ENCODE measurements at places on chromosomes 7 and 10.
A peak's percentile ranks its signal among the peaks of the same experiment; 100 is the strongest.

DNA sequence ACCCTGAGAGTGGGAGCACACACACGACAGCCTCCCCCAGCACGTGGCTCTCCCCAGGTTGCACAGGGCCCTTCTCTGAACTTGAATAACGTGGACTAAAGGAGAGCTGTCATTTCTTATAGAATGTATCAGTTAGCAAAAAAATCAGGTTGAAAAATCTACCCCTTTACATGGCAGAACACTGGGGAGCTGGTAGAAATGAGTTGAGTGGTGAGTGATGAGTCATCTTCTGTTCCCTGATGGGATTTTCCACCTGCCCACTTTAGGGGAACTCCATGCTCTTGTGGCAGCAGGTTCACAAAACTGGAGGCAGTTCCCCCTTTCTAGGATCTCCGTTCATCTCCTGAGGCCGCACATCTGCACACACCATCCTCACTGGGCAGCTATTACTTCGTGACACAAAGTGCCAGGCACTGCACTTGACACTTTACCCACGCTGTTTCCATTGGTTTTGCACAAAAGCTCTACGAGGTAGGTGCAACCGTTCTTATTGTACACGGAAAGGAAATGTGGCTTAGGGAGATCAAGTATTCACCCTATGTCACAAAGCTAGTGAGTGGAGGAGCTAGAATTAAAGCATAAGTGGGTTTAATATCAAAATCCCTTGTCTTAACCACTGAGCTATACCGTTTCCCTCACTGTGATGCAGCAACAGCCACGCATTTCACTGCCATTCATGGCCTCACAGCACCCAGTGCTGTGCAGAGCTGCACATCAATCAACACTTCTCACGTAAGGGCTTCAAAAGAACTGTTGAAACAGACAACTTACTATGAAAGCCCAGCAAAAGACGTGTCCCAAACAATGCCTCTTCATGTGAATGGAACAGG lies 80.2 kb downstream of the RNF216 start:
- DNase-seq: no peak

DNA sequence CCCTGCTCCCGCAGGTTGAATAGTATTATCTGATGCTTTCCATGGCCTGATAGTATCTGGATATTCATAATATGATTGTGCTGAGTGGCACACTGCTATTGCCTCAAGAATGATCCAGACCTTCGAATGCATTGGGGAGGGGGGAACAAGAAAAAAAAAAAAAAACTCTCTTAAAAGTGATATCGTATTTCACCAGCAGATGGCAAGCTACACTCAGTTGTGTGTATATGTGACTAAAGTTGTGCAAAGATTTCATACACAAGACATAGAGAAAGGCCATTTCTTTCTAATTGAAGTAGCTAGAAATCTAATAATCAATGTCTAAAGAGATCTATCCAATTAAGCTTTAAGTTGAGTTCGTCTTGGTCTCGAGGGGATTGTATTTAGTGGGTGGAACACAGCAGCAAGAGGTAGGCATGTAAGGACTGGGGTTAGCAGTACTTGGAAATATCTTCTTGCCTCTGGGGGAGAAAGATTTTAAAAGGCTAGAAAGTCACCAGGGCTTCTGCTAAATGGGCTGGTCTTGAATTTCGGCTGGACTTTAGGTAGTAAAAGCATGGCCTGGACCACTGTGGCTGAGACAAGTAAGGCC lies 15.3 kb downstream of the SFRP4 start:
- DNase-seq: no peak

DNA sequence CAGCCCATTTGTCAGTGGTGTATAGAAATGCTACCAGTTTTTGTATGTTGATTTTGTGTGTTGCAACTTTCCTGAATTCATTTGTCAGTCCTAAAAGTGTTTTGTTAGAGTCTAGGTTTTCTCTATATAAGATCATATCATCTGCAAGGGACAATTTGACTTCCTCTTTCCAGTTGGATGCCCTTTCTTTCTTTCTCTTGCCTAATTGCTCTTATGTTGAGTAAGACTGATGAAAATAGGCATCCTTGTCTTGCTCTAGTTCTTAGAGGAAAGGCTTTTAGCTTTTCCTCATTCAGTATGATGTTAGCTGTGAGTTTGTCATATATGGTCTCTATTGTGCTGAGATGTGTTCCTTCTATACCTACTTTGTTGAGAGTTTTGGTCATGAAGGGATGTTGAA lies 161.7 kb upstream of the TPK1 start:
- DNase-seq: no peak

GRCh38 chr10:43054593-43054992 lies 22.3 kb upstream of the RET start:
- DNase-seq: no peak

DNA sequence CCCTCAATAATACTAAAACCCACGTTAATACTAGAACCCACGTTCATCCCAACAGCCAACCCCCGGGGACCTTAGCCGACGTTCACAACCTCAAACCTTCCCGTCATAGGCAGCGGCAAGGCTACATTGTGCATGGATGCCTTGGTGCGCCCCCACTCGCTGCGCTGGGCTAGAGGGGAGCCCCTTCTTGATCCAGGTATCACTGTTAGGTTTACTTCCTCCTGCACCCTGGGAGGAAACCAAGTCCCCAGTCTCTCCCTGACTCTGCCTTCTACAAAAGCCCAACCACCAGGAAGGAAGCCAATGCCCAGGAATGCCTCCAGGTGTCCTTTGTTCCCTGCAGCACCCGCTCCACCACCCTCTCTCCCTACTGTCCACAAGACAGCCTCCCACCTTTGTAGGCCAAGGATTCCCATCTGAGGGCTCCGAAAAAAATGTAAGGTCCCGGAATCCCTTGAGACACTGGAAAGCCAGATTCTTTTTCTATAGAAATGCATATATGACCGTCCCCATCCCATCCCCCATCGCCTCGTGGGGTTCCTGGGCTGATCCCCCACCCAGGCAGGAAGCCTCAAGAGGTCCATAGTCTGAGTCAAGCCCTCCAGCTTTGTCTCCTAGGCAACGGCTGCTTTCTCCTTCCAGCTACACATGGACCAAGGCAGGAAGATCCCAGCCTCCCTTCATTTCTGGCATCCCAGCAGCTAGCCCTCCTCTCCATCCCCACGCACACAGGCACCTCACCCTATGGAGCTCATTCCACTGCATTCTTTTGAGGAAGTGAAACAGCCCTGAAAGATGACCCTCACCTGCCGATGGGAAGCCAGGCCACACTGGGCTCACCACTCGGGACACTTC lies 25.2 kb downstream of the CTBP2 start:
- no peak for DNase-seq

DNA sequence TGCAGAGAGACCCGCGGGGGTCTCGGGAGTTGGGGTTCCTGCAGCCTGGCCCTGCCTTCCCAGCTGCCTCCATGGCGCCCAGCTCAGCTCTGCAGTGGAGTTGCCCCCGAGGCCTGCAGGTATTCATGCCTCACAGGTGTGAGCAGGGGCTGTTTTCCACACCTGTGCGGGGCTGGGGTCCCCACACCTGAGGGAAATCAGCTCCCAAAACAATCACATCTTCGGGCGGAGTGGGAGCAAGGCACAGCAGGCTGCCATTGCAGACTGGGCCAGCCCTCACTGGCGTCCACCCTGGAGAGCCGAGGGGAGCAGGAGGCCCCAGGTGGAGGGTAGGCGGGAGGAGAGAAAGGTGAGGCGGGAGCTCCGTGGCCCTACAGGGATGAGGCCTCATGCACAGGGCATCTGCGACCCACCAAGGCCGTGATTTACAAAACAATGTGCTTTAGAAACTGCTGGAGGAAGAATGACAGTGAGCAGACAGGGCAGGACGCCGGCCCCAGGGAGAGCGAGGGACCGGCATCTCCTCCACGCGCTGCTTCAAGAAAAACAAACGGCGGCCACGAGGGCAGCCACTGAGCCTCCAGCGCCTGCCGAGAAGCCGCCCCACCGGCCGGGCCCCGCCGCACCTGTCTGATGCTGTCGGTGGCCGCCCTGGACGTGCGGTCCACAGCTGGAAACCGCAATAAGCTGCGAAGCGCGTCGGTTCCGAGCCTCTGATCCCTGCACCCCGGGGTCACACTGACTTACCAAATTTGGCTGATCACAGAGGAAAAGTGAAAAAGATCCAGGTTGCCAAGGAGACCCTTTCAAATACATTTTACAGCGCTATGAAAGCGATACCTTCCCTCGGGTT lies 53.0 kb upstream of the PDGFA start:
- DNase-seq: no peak

DNA sequence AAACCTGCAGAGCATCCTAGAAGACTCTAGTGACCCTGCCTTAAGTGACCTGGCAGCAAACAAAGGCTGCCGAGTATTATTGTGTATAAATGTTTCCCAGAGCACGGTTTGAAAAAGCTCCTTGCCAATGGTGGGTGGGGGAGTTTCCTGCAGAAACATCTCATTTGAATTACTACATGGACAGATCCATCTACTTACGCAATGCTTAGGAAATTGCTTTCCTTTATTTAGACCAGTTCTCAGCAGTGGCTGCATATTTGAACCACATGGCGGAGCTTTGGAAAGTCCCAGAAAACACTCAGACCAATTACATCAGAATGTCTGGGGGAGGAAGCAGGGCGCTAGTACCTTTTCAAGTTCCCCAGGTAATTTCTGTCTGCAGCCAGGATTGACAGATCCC lies 560.9 kb downstream of the SDK1 start:
- DNase-seq: no peak

DNA sequence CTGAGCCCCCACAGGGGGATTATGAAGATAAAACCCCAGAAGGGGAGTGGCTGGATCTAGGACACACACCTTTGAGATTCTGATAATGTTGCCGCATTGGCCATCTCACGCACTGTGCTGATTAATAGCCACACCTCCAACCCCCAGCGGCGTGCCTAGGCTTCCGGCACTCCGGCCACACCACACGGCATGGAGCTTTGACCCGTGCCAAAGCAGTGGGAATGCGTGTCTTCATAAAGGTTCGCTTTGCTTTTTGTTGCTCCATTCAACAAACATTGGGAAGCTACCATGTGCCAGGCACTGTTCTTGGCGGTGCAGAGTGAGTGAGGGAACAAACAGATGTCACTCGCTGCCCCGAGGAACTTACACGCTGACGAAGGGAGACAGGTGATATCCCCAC lies 117.6 kb downstream of the TCERG1L start:
- no peak for DNase-seq

DNA sequence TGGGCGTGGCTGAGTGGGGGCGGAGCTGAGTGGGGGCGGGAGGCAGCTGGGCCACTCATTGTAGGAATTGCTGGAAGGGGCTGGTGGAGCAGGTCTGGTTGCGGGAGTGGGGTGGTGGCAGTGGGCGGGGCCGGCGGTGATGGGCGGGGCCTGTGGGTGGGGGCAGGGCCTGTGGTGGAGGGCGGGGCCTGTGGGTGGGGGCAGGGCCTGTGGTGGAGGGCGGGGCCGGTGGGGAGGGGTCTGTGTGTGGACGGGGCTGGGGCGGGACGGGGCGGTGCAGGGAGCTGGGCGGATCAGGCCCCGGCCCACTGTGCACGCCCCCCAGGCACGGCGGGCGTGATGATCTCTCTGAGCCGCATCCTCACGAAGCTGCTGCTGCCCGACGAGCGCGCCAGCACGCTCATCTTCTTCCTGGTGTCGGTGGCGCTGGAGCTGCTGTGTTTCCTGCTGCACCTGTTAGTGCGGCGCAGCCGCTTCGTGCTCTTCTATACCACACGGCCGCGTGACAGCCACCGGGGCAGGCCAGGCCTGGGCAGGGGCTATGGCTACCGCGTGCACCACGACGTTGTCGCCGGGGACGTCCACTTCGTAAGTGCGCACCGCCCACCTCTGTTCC lies 14.0 kb downstream of the SLC29A4 start:
- DNase-seq: peak; percentile 7

- no peak for DNase-seq
Measured at GRCh38 chr10:4066581-4067390, 281.8 kb upstream of the KLF6 start.

DNA sequence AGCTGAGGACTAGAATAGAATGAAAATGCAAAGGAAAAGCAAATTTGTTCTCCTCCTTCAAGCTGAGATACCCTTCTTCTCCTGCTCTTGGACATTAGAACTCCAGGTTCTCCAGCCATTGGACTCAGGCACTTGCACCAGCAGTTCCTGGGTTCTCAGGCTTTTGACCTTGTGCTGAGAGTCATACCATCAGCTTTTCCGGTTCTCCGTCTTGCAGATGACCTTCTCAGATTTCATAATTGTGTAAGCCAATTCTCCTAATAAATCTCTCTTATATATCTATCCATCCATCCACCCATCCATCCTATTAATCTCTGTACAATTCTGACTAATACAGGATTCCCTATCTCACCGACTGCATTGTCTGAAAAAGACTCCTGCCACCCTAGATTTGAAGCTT lies 108.3 kb downstream of the AHR start:
- no peak for DNase-seq

- DNase-seq: no peak
Measured at GRCh38 chr7:131527456-131527855, 29.0 kb downstream of the PODXL start.

DNA sequence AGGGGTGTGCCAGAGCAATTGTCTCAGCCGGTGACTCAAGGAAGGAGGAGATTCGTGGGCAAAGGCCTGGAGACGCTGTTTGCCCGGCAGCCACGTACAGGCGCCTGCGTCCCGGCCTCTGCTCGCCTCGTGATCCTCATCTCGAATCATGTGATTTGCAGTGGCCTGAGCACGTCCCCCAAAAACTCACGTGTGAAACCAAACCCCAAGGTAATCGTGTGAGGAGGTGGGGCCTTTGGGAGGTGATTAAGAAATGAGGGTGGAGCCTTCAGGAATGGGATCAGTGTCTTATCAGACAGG lies 226.8 kb downstream of the TCERG1L start:
- no peak for DNase-seq

DNA sequence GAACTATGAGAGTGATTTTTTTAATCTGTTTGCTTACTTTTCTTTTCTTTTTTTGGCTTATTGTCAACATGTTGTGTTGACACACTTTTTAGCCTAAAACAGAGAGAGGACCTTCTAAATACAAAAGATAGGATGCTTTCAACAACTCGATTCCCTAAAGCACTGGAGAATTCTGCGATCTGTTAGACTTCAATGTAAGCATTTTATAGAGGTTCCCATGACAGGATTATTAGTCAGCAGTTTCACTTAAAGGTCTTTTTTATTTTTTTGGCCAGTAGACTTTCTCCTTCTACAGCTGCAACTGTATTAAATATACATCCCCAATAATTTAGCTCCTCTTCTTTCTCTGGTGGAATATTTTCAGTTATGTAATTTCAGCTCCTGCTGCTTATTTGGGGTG lies 12.7 kb upstream of the NRP1 start:
- no peak for DNase-seq

GRCh38 chr7:47411281-47411869 lies 170.5 kb downstream of the TNS3 start:
- no peak for DNase-seq

GRCh38 chr10:12508165-12508564 lies 158.8 kb downstream of the CAMK1D start:
- DNase-seq: no peak

DNA sequence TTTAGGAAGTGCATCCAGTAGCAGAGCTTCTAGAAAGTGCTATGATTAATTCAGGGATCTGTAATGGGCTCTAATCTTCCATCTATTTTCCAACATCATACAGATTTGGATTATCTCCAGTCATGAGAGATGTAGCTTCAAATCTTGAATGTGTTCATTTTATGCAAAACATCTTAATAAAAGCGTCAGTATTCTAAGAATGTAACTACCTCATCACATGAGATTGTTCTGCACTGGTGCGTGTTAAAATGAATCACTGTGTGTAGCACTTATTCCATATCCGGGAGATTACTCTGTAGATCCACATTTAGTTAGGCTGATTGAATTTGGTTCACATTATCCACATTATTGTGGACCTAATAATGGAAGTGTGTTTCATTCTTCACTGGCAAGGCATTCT lies 344.9 kb upstream of the CHRM2 start:
- DNase-seq: no peak
